ENCODE measurements at places on chromosomes 1 and 21.

GRCh38 chr1:60245324-60245723 lies 171.8 kb upstream of the C1orf87 start:
- no peak for DNase-seq

DNA sequence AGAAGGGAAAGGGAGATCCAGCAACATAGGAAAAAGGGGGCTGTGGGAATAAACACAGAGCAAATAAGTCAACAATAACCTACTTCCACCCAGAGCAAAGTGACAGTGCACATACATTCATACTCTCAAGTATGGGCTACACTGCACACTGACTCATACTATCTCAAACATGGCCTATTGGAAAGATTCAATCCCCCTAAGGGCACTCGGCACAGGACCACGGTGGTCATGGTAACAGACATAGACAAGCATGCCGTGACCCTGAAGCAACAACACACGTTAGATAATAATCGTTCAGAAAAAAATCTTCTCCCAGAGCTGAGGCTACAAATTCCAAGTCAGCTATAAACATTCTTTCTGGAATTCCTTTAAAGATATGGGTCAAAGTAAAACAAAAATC lies 16.8 kb upstream of the JAK1 start:
- DNase-seq = no peak

GRCh38 chr1:97308131-97308530 lies 586.5 kb downstream of the PTBP2 start:
- DNase-seq = no peak

GRCh38 chr1:182407724-182408123 lies 7.3 kb upstream of the TEDDM1 start:
- DNase-seq = no peak

- no peak for DNase-seq
Observed at GRCh38 chr1:40649592-40649930, 15.9 kb downstream of the RIMS3 start.

DNA sequence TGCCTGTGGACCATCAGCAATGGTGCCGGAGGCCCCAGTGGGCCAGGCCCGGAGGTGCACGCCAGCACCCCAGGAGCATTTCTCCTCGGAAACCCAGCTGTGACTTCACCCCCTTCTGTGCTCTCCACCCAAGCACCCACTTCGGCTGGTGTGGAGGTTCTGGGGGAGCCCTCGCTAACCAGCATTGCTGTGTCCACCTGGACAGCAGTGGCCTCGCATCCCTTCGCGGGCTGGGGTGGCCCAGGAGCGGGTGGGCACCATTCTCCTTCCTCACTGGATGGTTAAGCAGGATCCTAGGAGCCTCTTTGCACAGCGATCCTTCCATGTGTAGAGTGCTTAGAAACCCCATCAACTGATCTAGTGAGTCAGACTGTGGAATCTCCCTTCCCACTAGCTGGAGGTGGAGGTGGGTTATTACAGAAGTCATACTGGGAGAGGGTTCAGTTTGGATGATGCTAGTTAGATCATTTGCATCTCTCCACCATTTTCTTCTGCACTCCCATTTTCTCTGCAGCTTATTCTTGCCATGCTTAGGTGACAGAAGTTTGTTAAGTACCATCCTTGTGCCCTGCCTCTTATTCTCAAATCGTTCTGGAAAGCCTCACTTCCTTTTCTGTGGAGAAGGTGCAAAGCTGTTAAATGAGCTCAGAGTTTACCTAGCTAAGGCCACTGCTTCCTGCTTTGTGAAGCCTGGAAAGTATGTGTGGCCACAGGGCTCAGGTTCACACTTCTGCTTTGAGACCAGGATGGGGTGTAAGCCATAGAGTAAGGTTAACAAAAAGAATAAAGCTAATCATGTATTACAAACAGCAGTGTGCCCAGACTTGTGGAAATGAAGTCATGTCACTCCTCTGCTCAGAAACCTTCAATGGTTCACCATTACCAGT lies 32.3 kb downstream of the TBX19 start:
- no peak for DNase-seq

GRCh38 chr1:16076031-16076864 lies 2.8 kb upstream of the FAM131C start:
- DNase-seq = no peak

DNA sequence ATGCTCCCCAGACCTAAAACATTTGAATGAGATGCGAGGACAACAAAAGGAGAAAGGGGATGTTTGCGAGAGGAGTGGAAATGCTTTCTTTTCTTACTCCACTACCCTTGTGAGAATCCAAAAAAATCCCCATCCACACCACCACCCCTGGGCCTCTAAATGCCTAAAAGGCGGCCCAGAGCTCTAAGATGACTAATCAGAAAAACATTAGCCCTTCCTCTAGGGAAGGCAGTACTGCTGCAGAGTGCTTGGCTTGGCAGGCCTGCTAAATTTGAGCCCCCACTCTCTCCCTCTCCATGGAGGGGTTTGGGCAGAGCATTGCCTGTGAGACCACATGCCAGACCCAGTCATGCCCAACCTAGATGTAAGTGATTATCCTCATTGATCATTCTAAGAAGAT lies 347.9 kb downstream of the USH2A start:
- no peak for DNase-seq

- DNase-seq = no peak
Observed at GRCh38 chr1:202956969-202957368, 1.1 kb downstream of the ADIPOR1 start.

DNA sequence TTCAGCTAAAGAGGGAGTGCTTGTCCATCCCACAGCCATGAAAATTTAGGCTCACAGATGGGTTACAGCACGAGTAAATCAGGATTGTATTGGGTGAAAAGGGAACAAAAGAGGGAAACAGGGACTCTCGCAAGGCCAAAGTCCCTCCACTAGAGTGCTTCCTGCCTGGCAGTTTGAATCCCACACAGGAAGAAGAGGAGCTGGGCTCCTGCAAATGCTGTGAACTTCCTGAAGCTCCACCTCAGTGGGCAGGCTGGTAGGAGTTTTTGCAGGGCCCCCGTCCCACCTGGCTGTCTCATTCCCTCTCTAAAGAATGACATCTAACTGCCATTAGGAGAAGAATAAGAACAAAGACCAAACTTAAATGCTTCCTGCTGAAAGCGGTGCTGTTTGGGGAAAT lies 712.0 kb upstream of the PRMT6 start:
- DNase-seq = no peak

DNA sequence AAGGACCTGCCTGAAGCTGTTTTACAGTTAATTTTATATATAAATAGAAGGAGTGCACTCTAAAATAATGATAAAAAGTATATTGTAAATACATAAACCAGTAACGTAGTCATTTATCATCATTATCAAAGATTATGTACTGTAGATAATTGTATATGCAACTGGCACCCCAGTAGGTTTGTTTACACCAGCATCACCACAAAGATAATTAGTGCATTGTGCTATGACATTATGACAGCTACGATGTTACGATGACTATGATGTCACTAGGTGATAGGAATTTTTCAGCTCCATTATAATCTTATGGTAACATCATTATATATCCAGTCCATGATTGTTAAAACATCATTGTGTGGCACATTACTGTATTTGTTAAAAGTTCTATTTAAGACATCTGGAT lies 185.2 kb downstream of the LBR start:
- no peak for DNase-seq

- no peak for DNase-seq
Observed at GRCh38 chr21:39531064-39531463, 79.3 kb downstream of the SH3BGR start.

DNA sequence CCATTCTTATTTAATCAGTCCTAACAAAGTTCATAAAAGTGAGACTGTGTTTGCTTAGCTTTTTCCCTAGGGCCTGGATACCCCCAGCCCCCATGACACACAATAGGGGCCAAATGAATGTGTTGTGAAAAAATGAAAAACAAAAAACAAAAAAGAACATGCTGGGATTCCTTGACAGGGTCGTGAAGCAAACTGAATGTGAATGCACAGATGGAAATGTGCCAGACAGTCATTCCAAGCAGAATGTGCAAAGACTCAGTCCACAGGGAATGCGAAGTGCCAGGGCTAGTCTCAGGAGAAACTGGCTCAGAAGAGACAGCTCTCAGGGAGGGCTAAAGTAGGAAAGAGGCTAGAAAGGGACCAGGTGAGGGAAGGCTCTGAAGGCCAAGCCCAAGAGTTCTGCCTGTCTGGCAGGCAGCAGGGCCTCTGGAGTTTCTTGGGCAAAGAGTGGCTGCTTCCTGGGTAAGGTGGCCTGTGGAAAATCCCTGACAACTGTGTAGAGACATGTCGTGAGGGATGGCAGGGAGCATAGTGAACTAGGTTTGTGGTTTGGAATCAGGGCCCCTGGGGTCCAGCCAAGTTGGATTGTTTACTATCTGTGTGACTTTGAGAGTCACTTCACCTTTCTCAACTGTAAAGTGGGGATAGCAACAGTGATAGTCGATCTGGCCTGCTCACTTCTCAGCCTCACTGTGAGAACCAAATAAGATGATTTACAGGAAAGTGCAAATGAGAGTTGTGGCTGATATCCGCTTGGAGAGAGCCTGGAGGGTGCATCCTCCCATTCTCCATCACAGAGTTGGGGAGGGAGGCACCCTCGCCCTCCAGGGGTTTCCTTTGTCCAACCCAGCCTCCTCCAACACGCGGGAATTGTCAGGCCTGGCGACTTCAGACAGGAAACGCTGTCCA lies 1.2 kb upstream of the ADAM15 start:
- no peak for DNase-seq

DNA sequence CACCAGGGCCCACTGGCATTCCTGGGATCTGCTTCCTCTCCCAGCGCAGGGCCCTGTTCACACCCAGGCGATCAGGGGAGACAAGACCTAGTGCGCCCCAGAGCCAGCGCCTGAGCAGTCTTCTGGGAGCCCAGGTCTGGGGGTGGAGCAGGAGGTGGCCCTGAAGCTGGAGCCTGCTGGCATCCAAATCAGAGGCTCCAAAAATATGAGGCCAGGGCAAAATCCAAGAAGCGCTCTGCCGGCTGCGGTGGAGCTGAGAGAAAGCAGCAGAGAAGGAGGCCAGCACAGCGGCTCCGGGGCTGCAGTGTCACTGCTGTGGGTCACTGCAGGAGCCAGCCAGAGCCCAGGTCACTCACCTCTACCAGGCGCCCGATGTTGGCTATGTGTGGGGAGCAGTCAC lies 32.7 kb downstream of the SLC66A1 start:
- DNase-seq = no peak

GRCh38 chr1:13628218-13628617 lies 44.6 kb downstream of the PDPN start:
- no peak for DNase-seq

GRCh38 chr1:229993060-229993459 lies 74.0 kb upstream of the GALNT2 start:
- DNase-seq = no peak

DNA sequence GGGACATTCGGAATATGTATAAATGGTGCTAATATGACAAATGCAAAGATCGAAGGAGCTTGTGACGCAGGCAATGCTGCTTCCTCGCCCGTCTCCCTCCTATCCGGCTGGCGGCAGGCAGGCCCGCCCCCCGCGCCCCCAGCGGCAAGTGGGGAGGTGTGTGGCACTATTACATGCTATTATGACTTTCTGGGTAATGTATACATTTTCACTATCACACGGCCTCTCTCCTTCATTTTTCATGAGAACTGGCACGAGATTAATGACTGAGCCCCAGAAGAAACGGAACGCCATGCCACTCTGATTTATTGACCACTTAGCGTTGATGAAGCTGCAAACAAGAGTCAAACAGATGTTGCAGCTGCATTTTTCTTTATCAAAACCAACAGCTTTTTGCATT lies 138.9 kb upstream of the VAMP3 start:
- DNase-seq = no peak

GRCh38 chr21:36463204-36463603 lies 16.7 kb downstream of the CLDN14 start:
- DNase-seq = no peak

DNA sequence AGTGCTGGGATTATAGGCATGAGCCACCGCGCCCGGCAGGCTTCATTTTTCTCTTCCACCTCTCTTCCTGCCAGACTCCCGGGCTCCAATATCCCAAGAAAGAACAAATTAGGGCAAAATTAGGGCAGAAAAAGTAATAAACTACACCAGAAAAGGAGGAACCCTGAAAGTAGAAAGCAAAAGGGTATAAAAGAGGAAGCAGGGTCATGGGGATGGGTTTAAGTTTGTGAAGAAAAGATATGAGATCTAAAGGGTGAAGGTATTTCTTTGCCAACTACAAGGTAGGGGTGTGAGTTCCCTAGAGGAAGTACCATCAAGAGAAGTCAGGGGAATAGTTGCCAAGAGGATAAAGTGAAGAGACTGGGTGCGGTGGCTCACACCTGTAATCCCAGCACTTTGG lies 9.9 kb downstream of the PTPN22 start:
- DNase-seq = no peak

DNA sequence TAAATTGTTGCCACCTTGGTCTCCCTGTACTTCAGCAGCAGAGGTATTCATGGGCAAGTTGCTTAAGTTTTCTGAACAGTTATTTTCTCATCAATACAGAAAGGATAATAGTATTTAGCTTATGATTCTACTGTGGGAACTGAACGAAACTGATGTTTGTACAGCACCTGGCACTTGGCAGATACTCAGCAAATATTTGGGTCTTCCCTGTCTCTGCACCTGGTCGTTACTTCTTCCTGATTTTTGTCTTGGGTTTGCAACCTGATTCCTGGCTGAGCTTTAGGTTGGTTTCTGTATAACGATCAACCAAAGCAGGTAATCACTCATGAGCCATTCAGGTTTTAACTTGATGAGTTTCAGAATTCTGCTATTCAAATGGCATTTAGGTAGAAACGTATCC lies 490.6 kb downstream of the KIF26B start:
- DNase-seq = no peak

GRCh38 chr21:15839601-15840000 lies 109.8 kb downstream of the USP25 start:
- DNase-seq = no peak

- DNase-seq = no peak
Observed at GRCh38 chr1:203692565-203693470, 66.2 kb downstream of the ATP2B4 start.

- DNase-seq = no peak
Observed at GRCh38 chr1:205706601-205707502, 26.5 kb upstream of the SLC45A3 start.

DNA sequence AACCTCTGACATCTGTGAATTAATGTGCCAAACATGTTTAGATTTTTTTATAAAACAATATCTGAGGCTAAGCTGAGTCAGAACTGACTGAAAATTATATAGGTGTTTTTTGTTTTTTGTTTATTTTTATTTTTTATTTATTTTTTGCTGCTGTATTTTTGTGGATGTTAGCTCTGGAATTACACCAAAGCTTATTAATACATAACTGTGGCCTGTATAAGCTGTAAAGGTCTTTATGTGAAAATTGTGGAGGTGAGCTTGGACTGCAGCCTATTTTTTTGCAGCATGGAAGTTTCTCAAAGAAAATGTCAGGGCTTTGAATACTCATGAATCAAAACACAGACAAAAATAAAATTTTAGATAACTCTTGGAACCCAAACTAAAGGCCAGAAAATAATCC lies 199.8 kb downstream of the CHRM3 start:
- no peak for DNase-seq
